ENCODE measurements at places on chromosomes 1 and 21.

DNA sequence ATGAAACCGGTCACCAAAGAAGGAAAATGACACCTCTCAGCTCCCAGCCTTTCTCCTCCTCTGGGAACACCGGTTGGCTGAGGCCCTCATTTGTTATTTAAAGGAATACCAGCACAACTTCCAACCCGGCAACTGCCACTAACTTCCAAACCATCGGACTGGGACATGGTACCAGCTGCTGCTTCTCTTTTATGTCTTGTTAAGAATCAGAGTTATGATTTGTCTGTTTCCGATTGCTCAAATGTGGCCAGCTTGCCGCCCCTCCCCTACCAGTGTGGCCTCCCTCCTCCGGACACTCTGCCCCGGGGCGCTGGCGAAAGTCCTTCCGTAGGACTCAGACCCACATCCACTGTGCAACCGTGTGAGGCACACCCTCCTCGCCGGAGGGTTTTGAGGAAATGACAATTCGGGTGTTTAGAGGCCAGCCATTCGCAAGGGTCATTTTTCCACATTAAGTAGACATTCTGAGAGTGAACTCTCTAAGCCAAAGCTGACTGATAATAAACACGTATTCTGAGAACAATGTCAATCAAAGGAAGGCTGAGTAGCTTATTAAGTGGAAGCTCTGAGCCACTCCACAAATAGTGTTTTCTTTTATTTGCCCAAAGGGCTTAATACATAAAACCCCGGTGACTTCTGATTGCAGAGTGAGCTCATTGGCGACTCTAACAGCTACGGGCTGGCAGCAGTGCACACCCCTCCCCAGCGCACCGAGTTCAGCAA is 5.5 kb downstream of the RIPK4 start:
- DNase-seq, result no peak

DNA sequence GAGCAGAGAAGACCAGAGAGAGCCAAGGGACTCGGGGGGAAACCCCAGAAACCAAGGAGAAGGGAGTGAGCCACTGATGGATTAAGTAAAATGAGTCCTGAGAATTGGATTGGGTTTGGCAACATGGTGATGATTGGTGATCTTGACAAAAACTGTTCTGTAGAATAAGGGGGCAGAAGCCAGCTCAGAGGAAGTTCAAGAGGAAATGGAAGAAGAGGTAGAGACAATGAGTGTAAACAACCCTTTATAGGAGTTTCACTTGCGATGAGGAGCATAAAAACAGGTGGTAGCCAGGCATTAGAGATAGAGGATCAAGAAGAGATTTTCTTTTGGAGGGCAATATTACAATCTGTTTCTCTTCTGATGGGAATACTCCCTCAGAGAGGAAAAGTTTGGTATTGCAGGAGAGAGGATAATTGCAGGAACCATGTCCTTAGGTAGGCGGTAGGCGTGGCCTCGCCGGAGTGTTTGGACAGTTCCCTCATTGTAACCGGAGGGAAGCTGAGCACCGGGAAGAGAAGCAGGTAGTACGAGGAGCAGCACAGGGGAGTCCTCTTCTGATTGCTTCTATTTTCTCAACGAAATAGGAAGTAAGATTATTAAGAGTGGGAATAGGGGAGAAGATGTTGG is 68.4 kb upstream of the TENT5C start:
- DNase-seq, result peak; percentile 45

DNA sequence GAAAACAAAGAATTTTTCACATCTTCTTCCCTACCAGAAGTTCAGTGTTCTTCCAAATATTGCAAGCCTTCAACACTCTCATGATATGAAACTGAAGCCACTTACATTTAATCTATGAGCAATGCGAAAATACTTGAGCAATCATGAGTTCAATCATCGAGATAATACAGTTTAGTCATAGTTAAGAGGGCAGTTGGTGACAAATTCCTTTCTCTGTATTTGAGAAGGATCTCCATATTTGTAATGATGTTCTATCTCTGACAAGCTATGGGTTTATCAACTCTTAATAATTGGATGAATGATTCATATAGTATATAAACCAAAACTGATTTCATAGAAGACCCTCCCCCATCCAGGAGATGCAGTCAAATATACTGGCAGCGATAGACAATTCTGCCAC is 29.7 kb upstream of the PYHIN1 start:
- DNase-seq, result no peak

DNA sequence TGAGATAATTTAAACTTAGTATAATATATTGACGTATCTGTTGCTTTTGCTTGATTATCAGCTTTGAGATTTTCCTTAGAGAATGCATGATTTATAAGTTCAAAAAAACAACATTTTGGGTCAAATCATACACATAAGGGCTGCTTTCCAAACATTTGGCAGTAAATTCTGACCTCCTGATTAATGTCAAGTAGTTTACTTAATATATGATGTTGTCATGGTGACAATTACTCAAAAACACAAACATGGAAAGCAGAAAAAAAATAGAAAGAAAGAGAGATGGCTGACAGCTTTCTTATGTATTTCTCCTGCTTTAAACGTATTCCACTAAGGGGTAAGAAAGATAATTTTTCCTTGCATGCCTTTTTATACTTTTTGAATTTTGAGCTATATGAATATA is 258.2 kb upstream of the C1orf105 start:
- no peak for DNase-seq

DNA sequence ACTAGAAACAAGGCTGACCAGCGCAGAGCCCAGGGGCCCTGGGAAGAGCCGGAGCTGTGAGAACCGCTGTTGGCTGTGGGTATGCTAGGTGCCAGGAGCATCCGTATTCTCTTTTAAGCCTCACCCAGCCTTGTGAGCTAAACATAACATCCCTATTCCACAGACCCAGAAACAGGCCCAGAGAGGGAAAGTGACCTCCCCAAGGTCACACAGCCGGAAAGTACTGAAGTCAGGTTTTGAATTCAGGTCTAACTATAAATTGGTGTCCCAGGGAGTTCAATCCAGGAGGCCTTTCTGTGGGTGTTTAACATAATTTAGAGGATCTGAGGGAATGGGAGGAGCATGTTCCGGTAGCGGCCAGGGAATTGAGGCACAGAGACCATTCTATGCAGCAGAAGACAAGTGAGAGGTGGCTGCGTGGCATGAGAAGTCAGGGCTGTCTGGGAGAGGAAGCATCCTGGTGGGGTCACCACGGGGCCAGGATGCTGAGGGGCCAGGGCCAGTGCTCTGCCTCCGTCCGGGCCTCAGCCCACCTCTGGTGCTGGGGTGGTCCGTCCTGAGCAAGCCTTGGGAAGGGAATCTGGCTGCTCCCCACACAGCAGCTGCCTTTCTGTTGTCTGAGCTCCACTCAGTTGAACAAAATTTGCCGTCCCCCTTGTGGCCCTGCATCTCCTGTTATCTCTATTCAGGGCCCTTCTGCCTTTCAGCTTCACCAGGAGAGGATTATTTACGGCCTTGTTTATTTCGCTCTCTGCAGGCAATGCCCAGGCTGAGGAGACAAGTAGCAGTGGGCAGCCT is 338.8 kb upstream of the VAMP3 start:
- DNase-seq, result no peak

Measured in HAP-1 (cell line).